ENCODE measurements at places on chromosomes 1 and 21.
A peak's percentile ranks its signal among the peaks of the same experiment; 100 is the strongest.

DNA sequence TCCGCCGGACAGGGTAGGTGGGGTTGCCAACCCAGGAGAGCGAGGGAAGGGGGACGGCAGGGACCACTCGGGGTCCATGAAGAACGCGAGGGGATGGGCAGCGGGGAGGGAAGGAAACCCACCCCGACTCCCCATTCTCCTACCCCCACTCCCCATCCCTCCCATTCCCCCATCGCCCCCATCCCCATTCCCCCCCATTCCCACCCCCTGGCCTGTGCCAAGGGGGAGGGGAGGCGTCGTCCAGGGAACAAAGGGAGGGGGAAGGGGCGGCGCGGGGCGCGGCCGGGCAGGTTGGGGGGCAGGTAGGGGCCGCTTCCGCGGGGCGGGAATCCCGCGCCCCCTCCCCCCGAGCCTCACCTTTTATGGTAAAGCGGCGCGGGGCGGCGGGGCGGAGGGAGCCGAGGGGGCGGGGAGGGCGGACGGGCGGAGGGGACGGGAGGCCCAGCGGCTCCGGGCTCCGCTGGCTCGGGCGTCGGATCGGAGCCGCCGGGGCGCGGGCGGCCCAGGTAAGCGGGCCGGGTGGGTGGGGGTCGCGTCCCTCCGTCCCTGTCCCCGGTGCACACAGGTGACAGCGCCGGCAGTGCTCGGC is at the start of gene FBLIM1:
TSS of gene FBLIM1 (plus strand) at position 453 of the 589 bp plus-strand sequence. CDS start 6,189 bp downstream, outside the sequence.
- DNase-seq = no peak

- no peak for DNase-seq
Measured at GRCh38 chr1:53148123-53148522, 5.7 kb upstream of the SLC1A7 start.

GRCh38 chr1:170789063-170789462 is 125.1 kb downstream of the PRRX1 start:
- no peak for DNase-seq

GRCh38 chr1:246169019-246169418 is 338.1 kb downstream of the SMYD3 start:
- no peak for DNase-seq

GRCh38 chr1:231369282-231369681 is 31.2 kb downstream of the SPRTN start:
- no peak for DNase-seq

- DNase-seq = no peak
Measured at GRCh38 chr1:232334811-232335210, 295.1 kb downstream of the SIPA1L2 start.

DNA sequence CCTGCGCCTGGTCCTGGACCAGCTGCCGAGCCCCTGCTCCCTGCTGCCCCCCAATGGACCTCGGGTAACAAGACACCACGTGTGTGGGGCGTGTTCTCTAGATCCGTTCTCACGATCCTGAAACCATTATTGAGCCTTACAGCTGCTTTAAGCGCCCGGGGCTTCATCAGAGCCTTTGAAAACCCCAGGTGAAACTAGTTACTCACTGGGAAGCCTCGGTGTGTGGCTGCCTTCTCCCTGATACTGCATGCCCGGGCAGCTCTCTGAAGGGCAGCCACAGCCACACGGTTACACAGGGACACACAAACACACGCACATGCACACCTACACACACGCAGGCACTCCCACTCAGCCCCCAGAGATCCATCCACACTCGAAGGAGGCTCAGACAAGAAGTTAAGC is 5.3 kb downstream of the HES2 start:
- no peak for DNase-seq

GRCh38 chr1:77333501-77333900 is 51.7 kb downstream of the AK5 start:
- DNase-seq = no peak

- no peak for DNase-seq
Measured at GRCh38 chr21:14535702-14536101, 10.4 kb downstream of the SAMSN1 start.

GRCh38 chr1:182637769-182638168 is 33.6 kb upstream of the RGS16 start:
- no peak for DNase-seq

- DNase-seq = no peak
Measured at GRCh38 chr1:59664166-59664565, 150.6 kb upstream of the HOOK1 start.

DNA sequence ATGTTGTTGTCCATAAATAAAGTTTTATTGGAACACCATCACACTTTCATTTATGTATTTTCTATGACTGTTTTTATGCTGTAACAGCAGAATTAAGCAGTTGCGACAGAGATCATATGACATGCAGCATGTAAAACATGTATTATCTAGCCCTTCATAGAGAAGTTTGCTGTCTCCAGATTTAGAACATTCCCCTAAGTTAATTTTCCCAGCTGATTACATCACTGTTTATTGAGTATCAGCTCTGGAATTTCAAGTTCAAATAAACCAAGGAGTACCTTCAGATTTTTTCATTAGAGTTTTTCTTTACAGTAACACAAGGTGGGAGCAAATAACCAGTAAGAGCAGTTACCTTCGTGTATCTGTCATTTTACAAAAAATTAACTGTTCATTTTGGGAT is 792.8 kb downstream of the USP25 start:
- DNase-seq = no peak

DNA sequence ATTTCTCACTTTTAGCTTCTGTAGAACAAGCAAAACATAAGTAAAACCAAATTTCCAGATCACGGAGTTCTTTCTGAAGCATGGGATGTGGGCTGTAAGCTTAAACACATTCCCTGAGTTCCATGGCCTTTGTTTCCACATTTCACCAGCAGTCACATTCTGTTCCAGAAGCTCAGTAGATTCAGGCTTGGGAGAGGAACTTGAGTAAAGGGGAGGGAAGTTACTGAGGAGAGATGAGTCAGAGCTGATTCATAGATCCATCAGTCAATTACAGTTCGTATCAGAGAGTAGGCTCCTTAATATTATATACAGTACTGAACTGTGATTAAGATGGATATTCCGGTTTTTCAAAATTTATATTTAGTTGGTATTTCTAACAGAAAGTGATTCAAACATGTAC is 614.3 kb downstream of the NCAM2 start:
- DNase-seq = no peak

- DNase-seq = no peak
Measured at GRCh38 chr1:241012708-241013340, 344.2 kb downstream of the RGS7 start.

DNA sequence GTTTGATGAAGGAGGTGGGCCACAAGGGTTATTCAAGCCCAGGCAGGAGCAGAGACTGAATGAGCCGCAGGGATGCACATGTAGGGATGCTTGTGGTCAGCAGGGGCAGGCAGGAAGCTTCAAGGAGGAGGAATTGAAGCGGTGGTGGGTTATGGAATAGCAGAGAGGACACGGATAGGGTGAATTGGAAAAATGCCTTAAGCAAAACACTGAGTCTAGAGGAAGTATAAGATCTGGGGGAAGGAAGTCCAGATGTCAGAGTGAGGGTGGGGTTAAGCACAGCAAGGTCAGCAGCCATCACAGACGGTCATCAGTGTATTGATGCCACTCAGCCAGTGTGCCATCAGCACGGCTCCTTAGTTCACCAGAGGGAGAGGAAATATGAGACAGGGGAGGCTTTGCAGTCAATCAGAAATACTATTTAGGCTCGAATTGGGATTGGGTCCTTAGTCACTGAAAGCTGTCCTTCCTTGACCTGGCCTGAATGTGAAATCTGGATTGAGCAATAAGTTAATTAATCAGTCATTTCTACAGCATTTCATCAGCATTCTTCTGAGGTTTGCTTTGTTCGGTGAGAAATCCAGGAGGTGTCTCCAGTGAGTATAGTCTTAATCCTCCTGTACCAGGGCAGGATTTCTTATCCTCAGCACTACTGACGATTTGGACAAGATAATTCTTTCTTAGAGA is 6.0 kb upstream of the LCE1F start:
- no peak for DNase-seq

DNA sequence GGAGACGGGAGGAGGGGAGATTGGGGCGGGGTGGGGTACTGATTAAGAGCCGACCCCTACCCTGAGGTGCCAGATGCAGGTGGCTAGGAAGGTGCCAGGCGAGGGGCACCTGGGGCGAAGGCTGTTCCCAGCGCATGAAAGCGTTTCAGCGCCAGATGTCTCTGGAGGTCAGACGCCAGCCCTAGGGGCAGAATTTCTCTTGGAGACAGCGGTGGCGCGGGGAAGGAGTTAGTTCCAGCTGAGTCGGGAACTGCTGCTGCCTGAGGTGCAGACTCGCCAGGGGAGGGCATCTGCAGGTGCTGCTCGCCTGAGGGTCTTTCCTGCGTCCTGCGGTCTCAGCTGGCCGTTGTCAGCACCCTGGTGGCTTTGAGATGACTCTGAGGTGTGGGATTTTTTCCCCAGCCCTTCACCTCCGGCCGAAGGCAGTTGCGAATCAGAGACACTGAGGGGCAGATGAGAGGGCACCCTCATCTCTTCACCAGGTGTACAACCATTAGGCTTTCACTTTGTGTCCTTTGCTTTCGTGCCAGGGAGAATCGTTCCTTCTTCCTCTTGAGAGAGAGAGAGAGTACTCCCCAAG is 539 bp downstream of the CGN start:
- DNase-seq = peak; percentile 2

GRCh38 chr1:245133995-245134715 is 20.6 kb upstream of the KIF26B start:
- no peak for DNase-seq

DNA sequence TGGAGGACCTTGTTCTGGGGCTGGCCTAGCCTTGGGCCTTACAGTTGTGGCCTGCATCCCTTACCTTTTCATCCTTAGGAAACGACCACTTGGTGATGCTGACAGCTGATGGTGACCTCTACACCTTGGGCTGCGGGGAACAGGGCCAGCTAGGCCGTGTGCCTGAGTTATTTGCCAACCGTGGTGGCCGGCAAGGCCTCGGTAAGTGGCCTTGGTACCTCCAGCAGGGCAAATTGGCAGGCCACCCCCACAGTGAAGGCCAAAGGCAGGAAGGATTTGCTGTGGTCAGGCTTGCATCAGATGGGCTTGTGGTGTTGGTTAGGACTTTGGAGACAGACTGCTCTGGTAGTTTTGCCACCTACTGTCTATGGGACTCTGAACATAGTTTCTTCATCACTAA is 17.7 kb upstream of the TRNAU1AP start:
- no peak for DNase-seq

- no peak for DNase-seq
Measured at GRCh38 chr1:25617625-25618432, 1.2 kb downstream of the MAN1C1 start.

- DNase-seq = no peak
Measured at GRCh38 chr1:57131257-57131656, 165.4 kb upstream of the C8B start.

GRCh38 chr1:187477103-187477502 is 648.4 kb downstream of the PLA2G4A start:
- DNase-seq = no peak

GRCh38 chr1:224067621-224068457 is 46.1 kb upstream of the FBXO28 start:
- DNase-seq = no peak

DNA sequence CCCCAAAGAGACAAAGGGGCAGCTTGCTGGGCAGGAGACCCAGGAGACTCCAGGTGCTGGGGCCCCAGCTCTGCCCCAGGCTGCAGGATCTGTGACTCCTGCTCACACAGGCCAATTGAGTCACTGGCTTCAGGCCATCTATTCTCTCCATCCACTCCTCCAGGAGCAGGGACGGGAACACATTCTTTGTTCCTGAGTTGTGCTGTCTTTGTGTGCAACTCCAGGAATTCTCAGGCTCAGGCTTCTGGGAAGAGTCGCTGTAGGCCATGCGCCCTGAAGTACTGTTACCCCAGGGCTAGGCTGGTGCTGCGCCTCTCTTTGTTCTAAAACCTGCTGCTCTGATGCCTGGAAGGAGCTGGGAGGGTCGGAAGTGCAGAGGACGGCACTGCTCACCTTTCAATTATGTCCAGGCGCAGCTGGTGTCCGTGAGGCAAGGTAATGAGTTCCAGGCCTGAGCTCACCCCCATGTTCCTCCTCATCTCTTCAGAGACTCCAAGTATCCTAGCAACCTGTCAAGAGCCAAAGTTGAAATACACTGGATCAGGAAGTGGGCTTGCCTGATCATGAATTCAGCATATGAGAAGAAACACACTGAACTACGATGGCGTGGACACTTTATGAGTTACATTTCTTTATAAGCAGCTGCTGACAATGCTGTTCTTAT is 105.9 kb downstream of the BCAR3 start:
- DNase-seq = no peak

DNA sequence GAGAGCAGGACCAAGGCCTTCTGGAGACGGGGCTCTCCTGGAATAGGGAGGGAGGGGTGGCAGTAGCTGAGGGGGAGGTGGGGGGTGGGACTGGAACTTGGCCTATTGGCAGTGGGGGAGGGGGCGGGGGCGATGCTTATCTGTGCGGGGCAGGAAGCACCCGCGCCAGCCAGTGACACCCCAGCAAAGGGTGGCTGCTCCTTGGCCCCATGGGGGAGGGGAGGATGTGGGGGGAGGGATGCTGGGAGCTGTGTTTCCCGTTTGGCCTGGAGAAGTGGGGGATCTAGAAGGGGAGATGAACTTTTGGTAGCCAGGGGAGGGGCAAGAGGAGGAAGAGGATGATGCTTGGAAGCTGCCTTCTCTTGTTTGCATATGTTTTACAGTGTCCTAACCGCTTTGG is 11.0 kb downstream of the ZBTB7B start:
- DNase-seq = peak; percentile 81
